Stimulated activated CD8-positive, alpha-beta memory T cell treated with anti-CD3 and anti-CD28 coated beads, Interleukin-4, amount 100 ng/mL, for 1 hour (primary cell): ENCODE measurements at places on chromosomes 6 and 20.

- DNase-seq, result no peak
Measured at GRCh38 chr20:59027741-59028320, 4.3 kb downstream of the ATP5F1E start.

DNA sequence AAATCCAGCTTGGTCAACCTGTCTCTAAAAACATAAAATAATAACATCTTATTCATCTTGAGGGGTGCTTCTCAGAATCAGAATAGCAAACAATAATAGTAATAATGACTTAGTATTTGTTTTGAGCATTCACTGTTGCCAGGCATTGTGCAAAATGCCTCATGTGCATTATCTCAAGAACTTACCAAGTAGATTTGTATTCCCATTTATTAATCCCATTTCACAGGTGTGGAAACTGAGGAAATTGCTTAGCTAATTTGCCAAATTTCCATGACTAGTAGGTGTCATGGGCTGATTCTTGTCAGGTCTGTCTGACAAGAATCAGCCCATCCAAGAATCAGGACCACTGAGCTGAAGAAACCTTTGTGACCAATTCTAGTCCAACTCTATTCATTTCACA, 5.5 kb downstream of the TTBK1 start:
- DNase-seq, result no peak

- DNase-seq, result no peak
Measured at GRCh38 chr6:23531666-23532065, 594.3 kb upstream of the NRSN1 start.

DNA sequence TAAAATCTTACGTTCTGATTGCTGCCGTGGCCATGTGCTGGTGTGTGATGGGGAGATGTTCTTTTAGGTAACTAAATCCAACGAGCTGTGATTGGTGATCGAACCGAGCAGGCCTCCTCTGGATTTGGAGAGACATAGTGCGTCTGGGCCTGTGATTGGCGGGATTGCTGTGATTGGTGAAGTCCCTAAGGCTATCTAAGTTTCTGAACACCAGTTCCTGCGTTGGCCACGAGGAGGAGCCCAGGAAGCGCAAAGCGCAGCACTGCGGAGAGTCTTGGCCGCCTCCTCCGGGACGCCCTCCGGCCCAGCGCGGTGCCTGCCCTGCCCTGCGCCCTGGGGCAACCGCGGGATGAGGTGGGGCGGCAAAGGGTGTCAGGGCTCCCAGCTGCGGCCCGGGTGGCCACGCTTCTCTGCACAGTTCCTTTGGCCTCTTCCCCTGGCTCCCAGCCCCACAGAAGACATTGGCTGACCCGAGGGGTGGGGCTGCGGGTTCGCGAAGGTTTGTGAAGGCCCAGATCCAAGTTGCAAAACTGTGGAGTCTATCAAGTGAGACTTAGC, 33.0 kb downstream of the HNF4A start:
- DNase-seq, result peak; percentile 36

DNA sequence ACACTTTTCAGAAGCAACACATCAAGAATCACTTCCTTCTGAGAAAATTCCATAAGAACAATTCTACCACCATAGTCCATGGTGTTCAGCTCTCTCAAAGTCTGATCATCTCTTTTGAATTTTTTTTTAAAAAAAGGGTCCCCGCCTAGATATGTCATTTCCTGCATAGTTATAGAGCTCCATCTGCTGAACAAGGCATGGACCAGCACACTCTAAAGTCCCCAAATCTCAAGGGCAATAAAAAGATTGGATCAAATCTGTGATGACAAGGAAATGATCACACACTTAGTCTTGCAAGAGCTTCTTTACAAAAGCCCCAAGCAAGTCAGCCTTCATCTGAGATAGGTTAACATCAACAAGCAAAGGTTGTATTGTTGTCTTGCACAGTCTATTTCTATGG, 100.7 kb upstream of the STMND1 start:
- no peak for DNase-seq

DNA sequence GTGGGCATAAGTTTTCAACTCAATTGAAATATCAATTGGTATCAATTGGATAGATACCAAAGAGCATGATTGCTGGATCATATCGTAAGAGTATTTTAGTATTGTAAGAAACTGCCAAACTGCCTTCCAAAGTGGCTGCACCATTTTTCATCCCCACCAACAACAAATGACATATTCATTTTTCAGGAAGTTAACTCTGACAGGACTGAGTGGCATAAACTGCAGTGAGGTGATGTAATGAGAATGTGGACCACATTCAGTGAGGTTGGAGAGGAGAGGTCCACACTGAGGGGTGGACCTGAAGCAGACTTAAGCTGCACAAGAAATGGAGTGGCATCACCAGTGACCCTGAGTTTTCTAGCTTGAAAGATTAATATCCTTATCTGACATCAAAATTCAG, 11.6 kb upstream of the CALHM6 start:
- no peak for DNase-seq

- DNase-seq, result no peak
Measured at GRCh38 chr6:118865100-118865391, 28.9 kb upstream of the ASF1A start.

DNA sequence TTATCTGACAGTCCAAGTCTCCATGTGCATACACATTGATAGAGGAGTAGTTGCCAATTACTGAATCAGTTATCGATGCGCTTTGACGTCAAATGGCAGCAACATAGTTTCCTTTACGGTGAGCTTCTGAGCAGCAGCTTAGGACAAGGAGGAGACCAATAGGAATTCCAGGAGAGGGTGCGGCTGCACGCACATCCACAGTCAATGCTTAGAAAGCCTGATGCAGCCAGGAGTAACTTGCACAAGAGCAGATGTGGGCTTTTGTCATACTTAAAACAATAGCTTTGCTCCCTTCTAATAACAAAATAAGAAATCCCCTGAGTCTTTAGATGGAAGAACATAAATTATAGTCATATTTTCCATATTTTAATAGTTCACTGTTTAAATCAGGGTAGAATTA, 442.1 kb downstream of the BCKDHB start:
- no peak for DNase-seq

GRCh38 chr6:31717499-31718222, 2.5 kb downstream of the LY6G6D start:
- no peak for DNase-seq

GRCh38 chr20:16025084-16025483, 548.2 kb downstream of the KIF16B start:
- no peak for DNase-seq

DNA sequence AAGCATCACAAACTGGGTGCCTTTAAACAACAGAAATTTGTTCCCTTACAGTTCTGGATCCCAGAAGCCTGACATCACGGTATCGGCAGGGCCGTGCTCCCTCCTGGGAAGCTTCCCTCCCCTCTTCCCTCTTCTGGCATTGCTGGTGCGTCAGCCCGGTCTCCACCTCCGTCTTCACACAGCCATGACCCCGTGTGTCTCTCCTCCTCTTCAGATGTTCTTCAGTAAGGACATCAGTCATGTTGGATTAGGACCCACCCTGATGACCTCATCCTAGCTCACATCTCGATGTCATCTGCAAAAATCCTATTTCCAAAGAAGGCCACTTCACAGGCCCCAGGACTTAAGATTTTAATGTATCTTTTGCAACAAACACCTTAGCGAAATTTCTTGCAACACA, 38.4 kb upstream of the TBXT start:
- no peak for DNase-seq

GRCh38 chr20:50517817-50518154, 7.6 kb downstream of the PTPN1 start:
- no peak for DNase-seq

DNA sequence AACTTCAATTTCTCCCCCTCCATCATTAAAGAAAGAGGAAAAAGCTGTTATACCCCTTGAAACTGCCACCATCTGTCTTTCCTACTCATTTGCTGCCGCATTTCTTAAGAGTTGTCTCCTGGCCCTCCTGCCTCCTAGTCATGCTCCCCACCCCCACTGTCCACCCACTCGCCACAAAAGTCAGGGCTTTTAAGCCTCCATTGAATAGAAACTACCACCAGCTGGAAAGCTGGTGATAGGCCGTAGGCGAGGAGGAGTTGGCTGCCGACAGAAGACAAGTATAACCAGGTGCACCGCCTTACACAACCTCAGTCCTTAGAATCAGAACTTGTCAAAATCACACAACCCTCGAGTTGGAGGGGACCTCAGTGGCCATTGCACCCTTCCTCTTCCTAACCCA, 67.6 kb downstream of the B3GAT2 start:
- DNase-seq, result no peak

DNA sequence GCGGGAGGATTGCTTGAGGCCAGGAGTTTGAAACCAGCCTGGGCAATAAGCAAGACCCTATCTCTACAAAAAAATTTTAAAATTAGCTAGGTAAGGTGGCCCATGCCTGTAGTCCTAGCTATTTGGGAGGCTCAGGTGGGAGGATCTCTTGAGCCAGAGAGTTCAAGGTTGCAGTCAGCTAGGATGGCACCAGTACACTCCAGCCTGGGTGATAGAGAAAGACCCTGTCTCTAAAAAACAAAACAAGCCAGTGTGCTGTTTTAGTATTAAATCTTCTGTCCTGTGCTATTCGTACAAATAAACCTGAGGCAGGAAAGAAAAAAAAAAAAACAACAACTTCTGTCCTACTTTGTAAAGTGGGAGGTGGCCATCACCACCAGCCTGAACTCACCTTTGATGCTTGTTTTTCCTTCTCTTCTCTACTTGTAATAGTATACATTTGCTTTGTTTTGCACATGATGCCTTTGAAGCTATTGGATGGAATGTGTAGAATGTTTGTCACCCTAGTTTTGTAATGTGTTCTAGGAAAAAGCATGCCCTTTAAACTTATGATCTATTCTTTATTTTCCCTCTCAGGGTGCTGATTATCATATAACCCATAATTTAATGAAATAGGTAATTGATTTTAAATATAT, 102.5 kb downstream of the CRYBG1 start:
- no peak for DNase-seq

DNA sequence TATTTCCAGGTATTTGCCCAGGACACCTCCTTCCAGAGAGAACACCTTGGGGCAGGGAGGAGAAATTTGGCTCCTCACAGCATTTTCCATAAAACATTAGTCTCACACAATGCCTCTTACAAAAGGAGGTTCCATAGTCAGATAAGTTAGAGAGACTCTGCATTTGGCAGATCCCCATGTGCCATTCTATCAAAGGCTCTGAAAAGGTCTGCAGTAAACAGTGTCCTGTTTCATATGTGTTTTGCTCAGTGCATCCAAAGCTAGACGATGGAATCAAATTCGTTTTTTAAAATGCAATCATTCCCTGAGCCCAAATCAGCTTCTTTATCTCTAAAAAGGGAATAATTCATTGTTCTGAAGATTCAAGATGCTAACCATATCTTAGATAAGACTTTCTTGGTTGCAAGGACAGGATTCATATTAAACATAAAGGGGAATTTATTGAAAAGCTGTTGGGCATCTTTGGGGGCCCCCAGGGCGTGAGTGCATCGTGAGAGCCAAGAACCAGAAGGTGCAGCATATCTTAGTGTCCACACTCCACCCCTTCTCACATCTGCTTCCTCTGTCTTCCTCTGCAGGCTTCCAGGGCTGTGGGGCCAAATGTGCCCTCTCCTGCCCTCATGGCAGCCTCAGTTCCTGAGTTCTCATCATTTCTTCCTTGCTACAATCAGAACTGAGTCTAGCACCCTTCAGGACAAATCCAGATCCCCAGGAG, 41.4 kb upstream of the MLN start:
- no peak for DNase-seq

DNA sequence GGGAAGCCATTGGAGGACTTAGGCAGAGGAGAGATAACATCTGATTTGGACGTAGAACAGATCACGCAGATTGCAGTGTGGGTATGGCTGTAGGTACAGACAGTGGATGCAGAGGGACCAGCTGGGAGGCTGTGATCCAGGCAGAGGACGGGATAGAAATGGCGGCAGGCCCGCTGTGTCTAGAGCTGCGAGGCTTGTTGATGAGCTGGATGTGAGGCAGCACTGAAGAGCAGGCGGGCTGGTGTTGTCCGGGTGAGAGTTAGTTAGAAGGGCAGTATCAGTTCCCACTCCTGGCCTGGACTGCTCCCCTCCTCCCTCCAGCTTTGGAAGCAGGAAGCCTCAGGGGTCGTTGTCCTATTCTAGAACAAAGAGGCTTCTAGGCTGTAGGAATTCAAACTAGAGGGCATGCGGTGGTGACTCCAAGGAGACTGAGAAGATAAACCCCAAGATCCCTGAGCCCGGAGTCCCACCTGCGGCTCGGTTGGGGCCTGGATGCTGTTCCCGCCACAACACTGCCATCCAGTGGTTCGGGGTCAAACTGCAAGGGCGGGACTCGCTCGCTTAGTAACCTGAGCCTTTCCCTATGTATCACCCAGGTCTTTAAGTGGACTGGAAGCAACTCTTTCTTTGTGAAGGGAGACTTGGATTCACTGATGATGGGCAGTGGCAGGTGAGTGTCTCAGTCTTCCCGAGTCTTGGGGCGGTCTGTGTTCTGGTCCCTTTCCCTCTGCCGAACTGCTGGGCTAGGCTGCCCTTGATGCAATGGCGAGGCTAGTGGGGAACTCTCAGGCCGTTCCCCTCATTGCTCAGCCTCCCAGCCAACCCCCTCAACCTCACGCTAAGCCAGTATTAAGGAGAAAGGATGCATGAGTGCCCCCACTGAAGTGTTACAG, 11.2 kb downstream of the TLDC2 start:
- peak; percentile 60 for DNase-seq

- no peak for DNase-seq
Measured at GRCh38 chr6:106735136-106735633, 105.8 kb downstream of the QRSL1 start.

DNA sequence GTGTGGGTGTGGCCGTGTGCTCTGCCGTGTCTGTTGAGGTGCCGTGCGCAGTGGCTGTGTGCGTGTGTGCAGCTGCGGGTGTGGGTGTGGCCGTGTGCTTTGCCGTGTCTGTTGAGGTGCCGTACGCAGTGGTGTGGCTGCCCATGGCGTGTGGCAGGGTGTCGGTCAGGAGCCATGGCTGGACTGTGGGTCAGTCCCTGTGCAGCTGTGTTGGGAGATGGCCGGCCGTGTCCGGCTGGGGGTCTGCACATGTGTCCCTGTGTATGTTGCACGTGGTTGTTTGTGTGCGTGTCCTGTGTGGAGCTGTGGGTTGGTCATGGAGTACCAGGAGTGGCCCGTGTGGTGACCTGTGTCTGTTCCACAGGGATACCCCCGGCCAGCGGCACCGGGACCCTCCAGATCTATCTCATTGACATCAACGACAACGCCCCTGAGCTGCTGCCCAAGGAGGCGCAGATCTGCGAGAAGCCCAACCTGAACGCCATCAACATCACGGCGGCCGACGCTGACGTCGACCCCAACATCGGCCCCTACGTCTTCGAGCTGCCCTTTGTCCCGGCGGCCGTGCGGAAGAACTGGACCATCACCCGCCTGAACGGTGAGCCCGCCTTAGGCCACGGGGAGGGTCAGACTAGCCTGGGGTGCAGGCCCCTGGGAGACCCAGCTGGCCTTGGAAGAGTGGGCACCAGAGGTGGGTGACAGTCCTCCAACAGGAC, 137.7 kb downstream of the TAF4 start:
- DNase-seq, result no peak
